ENCODE measurements at places on chromosomes 16 and 17.

DNA sequence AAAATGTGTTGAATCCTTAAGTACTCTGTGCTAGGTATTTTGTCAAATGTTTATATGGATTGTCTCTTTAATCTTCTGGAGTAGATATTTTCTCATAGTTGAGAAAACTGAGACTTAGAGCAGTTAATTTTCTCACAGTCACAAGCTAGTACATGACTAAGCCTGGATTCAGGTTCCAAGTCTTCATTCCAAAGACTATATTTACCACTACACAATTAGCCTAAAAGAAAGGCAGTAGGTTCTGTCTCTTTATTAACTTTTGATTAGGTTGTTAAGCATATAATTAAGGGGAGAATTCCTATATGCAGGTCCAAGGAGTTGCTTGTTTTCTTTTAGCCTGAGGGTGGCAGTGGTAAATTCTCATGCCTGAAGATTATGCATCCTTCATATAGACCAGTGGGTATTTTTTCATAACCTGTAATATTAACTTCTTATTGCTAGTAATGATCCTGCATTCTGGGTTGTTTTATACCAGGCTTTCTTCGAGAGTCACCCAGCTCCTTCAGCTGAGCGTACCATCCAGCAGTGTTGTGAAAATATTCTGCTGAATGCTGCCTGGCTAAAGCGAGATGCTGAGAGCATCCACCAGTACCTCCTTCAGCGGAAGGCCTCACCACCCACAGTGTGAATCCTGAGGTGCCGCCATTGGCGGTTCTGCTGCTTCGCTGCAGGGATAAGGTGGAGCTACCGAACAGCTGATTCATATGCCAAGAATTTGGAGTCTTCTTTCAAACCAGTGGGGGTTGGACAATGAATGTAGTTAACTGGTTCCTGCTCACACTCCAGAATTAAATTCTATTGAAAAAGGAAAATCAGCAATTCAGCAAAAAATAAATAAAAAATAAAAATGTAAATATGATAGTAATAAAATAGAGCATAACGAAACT lies 28.2 kb upstream of the KPNB1 start:
- DNase-seq = peak; percentile 73

GRCh38 chr17:37676115-37676925 lies 33.1 kb upstream of the DDX52 start:
- DNase-seq = no peak

GRCh38 chr16:16045879-16046278 lies 96.5 kb downstream of the ABCC1 start:
- no peak for DNase-seq

- no peak for DNase-seq
These were observed 76.2 kb downstream of the CCT6B start for GRCh38 chr17:34885076-34885475.

- no peak for DNase-seq
These were observed 37.8 kb upstream of the CBX4 start for GRCh38 chr17:79877041-79877440.

Measured in A673 (cell line).